ENCODE measurements at places on chromosomes 2 and 18.

- no peak for DNase-seq
Observed at GRCh38 chr2:152730591-152731333, 12.3 kb downstream of the ARL6IP6 start.

DNA sequence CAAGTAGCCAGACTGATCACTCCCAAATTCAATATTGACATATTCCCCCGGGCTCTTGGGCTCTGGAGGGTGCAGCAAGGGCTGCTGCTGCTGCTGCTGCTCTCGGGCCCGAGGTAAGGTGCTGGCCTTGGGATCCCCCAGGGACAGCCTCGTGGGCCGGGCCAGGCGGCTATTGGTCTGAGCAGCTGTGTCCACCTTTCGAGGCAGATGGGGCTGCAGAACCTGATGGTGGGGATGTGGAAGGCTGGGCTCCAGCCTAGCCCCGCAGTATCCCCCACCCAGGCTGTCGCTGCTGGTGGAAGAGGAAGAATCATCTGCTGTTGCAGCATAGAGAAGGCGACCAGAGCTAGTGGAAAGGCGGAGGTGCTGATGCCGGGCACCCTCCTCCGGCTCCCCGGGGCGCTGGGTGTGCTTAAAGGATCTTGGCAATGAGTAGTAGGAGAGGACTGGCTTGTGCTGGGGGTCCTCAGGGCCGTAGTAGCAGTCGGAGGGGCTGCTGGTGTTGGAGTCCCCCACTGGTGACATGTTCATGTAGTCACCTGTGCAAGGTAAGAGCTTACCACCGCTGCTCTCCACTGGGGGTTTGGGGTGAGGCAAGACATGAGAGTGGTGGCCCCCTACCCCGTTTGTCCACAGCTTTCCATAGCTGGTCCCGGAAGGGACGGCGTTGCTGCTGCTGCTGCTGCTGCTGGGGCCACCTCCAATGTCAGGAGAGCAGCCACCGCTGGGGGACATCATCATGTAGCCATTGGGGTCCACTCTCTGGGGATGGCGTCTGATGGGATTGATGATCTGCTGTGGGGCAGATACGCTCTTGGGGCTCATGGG is 3.4 kb downstream of the IRS1 start:
- no peak for DNase-seq

GRCh38 chr2:20485612-20486388 is 38.9 kb downstream of the RHOB start:
- no peak for DNase-seq

GRCh38 chr2:134647607-134648256 is 71.1 kb downstream of the TMEM163 start:
- DNase-seq: no peak
